Neural cell (in vitro differentiated cells): ENCODE measurements at places on chromosomes 6 and 20. TPM values are rescaled to one million over a fixed set of nuclear protein-coding genes. Genes with fewer than 3 reads are reported as not detected.

The LY6G6F gene
- polyA plus RNA-seq: not detected in 2 replicates

The DEFB124 gene
- not detected in 2 replicates for polyA plus RNA-seq

The CLVS2 gene
- polyA plus RNA-seq: 11.5 and 12.9 TPM in 2 replicates

The RAET1G gene
- polyA plus RNA-seq: not detected in 2 replicates

The WRNIP1 gene
- 93.7 and 106 TPM in 2 replicates for polyA plus RNA-seq

The FERMT1 gene
- 0.16 TPM in 1 of 2 replicates, not detected in the other for polyA plus RNA-seq

The MUC21 gene
- not detected in 2 replicates for polyA plus RNA-seq

The LAMP5 gene
- polyA plus RNA-seq: 0.32 and 0.43 TPM in 2 replicates

The MAFB gene
- 4.7 and 5.6 TPM in 2 replicates for polyA plus RNA-seq

The XRN2 gene
- polyA plus RNA-seq: 138 and 142 TPM in 2 replicates

The CEP250 gene
- 22.0 and 25.8 TPM in 2 replicates for polyA plus RNA-seq

The RAET1L gene
- polyA plus RNA-seq: not detected in 2 replicates

The SSTR4 gene
- not detected in 2 replicates for polyA plus RNA-seq

The TMEM200A gene
- polyA plus RNA-seq: 30.7 and 31.3 TPM in 2 replicates

The ENPP1 gene
- 0.52 TPM in 1 of 2 replicates, not detected in the other for polyA plus RNA-seq

The BNIP5 gene
- polyA plus RNA-seq: not detected in 2 replicates

The TRAPPC3L gene
- polyA plus RNA-seq: not detected in 2 replicates

The PRKN gene
- polyA plus RNA-seq: 1.2 and 3.4 TPM in 2 replicates
